ENCODE measurements at places on chromosomes 12 and 14. TPM values are rescaled to one million over a fixed set of nuclear protein-coding genes. Genes with fewer than 3 reads are reported as not detected.

- DNase-seq, result peak; percentile 16
Observed at GRCh38 chr12:113439606-113440030, 17.4 kb downstream of the SDSL start.

DNA sequence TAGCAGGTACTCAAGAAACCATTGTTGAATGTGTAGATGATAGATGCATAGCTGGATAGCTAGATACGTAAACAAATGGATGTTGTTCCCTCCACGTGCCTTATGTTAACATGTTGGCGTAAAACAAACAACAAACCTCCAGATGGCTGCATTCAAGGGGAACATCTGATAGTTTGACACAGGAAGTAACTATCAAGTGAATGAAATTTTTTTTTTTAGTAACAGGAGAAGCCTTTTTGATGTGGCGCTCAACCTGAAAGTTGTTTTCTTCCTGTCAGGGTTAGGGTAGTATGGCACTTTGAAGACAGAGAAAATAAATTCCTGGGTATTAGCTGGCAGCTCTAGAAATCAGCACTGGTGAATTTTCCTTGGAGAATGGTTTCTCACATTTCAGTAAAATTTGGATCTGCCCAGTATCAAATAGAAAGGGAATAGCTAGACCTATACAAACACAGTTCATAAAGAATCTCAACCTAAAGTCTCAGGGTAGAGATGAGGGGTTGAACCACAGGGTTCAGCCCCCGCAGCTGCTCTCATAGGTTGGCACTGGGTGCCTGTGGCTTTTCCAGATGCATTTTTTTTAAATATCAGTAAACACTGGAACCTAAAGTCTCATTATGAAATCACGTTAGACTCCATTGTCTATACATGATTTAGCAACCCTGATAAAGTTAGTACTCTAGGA lies 18.8 kb upstream of the RAP1B start:
- no peak for DNase-seq

DNA sequence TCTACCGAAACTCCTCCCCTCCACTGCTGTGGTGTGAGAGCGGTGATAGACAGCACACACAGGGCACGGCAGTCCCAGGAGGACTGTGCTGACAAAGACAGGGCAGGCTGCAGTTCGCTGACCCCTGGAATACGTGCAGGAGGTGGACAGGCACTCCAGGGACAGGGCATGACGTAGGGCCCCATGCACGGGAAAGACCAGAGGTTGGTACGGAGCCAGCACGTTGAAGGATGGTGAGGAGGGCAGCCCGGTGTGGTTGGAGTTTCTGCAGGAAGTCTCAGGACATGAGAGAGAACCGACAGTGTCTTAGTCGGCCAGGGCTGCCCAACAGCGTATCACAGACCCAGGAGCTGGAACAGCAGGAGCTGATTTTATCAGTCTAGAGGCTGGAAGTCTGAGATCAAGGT lies 254.2 kb upstream of the FKBP4 start:
- DNase-seq, result no peak

DNA sequence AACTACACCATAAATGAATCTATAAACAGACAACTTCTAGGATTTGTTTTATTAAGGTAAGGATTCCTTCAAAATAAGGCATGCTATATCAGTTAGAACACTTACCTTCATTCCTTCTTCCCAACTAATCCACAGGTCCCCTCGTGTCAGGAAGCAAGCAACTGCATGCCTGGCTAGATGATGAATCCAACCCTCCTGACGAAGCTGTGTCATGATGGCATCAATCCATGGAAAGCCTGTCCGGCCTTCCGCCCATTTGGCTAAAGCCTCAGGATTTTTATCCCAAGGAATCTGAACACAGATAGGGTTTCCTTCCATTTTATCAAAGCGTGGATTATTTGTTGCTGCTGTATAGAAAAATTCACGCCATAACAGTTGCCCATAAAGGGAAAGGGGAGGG lies 12.5 kb upstream of the MTERF2 start:
- no peak for DNase-seq

DNA sequence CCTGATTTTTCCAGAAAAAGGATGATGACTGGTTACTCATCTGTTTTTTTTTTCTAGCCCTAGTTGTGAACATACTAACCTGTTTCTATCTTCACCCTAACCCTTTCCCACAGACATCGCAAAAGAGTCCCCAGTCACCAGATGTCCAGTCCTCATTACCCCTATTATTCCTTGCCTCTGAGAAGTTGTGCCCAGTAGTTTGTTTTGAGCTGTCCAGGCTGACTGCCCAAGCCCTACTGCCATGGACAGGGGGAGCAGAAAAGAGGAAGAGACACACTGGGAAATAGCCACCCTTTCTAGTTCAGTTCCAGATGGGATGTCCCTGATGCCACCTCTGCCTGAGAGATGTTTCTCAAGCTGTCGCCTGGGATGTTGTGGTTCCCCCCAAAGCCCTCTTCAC lies 13.8 kb upstream of the CELA1 start:
- DNase-seq, result no peak

- no peak for DNase-seq
Observed at GRCh38 chr12:59594943-59595500, 807 bp upstream of the SLC16A7 start.

DNA sequence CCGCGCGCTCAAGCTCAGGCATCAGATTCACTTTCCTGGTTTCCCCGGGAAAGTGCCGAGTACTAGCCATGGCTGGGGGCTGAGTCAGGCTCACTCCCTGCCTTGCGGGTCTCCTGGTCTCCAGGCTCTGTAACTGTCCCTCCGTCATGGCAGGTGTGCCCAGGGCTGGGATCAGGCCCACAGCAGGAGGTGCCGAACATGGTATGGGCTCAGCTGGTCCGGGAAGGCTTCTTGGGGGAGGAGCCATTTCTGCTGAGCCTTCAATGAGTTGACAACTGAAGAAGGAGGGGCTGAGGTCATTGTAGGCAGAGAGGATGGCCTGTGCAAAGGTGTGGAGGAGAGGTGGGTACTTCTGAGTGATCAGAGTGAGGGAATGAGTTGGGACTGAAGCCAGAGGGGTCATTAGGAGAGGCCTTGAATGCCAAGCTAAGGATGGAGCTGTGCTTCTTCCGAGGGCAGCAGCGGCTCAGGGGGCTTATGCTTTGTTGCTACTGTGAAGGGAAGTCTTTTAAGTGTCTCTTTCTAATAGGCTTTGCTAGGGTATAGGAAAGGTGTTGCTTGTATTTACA lies 769 bp downstream of the EXOC3L4 start:
- DNase-seq, result no peak

- DNase-seq, result no peak
Observed at GRCh38 chr14:105330491-105330895, 15.9 kb downstream of the PACS2 start.

GRCh38 chr12:15701206-15701605 lies 88.0 kb downstream of the EPS8 start:
- no peak for DNase-seq

GRCh38 chr12:21324551-21324950 lies 10.2 kb downstream of the SLCO1A2 start:
- DNase-seq, result no peak

GRCh38 chr14:75983019-75983358 lies 1.2 kb upstream of the TGFB3 start:
- DNase-seq, result no peak

DNA sequence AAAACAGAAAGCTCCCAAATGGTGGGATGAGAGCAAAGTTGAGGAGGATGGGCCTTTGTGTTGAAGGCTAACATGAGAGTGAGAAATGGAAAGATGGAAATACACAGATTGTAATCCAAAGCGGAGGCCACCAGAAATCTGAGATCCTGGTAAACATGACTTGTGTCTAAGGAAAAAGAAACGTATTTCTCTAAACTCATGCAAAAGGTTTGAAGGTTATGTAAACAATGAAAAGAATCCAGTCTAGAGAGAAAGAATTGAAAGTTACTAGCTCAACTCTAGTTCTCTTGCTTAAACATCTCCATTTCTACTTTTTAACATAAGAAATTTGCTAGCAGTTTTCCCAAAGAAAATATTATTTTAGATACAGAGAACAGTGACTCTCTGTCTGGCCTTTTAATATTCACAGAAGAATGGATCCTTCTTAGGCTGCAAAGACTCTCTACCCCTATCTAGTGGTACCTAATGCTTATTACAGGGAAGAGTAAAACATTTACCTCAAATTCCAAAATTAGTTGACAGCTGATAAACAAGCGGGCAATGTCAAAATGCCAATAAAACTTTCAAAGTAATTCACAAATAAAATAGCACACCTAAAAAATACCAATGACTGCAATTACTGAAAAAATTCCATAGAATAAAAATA lies 75.8 kb upstream of the SOX5 start:
- DNase-seq, result no peak

- DNase-seq, result no peak
Observed at GRCh38 chr14:60097974-60098373, 6.3 kb downstream of the PCNX4 start.

GRCh38 chr14:104639885-104640548 lies 35.4 kb upstream of the TMEM179 start:
- peak; percentile 24 for DNase-seq

- no peak for DNase-seq
Observed at GRCh38 chr12:84767079-84767478, 145.5 kb downstream of the SLC6A15 start.

GRCh38 chr12:71439613-71440344 lies at the start of gene LGR5:
LGR5 (plus strand) TSS chr12:71439798; CDS start chr12:71440081, 283 bp downstream.
- peak; percentile 31 for DNase-seq

DNA sequence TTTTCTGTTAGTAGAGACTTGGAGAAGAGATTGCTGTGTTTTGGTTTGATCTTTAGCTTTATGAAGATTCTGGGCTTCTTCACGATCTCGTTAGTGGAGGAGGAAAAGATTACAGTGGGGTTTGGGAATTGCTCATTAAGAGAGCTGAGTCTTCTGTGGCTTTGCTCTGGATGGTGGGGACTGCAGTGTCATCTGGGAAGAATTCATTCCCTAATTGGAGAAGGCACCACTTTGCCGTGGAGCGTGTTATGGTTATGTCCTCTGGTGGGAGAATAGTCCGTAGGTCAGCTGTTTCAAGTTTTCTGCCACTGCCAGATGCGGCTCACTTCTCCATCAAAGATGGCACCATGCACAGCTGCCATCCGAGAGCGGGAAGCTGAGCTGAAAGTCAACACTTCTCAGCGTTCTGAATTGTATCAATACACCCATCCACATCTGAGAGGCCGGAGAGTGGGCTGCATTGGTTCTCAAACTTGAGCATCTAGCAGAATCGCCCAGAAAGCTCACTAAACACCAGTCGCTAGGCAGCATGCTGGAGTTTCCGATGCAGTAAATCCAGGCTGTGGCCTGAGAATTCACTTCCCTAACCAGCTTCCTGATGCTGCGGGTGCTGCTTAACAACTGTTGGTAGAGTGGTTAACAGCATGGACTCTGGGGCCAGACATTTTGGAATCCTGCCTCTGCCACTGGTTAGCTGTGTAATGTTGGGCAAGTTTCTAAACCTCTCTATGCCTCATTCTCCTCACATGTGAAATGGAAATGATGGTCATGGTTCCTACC lies 117.8 kb downstream of the PLXNC1 start:
- DNase-seq, result no peak

DNA sequence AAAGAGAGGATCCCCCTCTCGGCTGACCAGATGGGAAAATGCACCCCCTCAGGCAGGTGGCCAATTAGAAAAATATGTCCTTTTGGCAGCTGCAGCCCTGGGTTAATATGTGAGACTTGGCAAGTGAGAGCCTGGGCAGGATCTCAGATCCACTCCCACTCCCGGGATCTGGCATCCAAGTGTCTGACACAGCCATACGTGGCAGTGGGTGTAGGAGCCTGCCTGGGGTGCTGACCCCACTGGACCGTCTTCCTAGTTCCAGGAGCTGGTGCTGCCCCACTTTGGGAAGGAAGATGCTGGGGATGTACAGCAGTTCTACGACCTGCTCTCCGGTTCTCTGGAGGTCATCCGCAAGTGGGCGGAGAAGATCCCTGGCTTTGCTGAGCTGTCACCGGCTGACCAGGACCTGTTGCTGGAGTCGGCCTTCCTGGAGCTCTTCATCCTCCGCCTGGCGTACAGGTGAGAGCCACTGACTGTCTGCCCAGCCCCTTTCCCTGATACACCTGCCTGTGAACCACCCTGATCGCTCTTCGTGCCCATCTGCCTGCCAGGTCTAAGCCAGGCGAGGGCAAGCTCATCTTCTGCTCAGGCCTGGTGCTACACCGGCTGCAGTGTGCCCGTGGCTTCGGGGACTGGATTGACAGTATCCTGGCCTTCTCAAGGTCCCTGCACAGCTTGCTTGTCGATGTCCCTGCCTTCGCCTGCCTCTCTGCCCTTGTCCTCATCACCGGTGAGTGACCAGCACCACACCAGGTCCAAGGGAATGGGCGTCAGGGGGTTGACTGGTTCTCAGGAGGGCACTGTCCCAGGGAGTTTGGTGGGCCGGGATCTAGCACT lies 5.8 kb downstream of the NR4A1 start:
- no peak for DNase-seq

GRCh38 chr14:76937181-76938091 lies 91.1 kb downstream of the IRF2BPL start:
- DNase-seq, result no peak

- DNase-seq, result no peak
Observed at GRCh38 chr14:32980902-32981501, 42.3 kb downstream of the NPAS3 start.

GRCh38 chr12:57461276-57461916 lies 1.8 kb downstream of the GLI1 start:
- no peak for DNase-seq

- no peak for DNase-seq
Observed at GRCh38 chr14:35158951-35159653, 36.8 kb downstream of the PRORP start.

- DNase-seq, result no peak
Observed at GRCh38 chr14:42174357-42174756, 567.7 kb downstream of the LRFN5 start.

DNA sequence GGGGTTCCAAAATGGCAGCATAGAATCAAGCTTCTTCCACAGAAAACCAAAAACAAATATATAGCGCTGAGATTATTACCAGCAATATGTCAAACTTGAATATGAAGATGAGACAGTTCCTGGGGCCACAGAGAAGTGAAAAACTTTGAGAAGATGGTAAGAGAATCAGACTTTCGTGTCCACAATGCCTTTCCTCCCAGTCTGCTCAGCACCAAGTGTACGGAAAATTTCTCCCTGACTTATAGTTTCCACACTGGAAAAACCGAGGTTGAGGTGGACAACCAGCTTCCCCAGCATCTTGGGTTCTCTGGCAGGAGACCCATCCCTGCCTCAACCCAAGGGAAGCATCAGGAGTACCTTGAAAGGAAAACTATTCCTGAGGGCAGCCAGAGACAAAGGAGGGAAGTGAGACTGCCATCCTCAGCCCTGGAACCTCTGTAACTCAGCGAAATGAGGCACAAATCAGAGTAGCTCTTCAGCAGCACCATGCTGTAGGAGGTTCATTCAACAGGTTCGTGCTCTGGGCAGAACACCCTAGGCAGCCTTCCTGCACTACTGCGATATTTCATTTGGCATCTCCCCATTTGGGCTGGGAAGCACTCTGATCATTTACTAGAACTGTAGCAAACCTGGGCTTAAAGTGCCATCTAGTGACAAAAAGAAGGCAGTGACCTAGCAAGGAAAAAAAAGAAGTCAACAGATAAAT lies 52.4 kb upstream of the CAPRIN2 start:
- no peak for DNase-seq

- DNase-seq, result no peak
Observed at GRCh38 chr12:125151284-125151683, 86.0 kb downstream of the AACS start.

The DDHD1 gene
- 8.7 TPM for total RNA-seq

The GYS2 gene
- total RNA-seq, result not detected

The RERGL gene
- not detected for total RNA-seq

The OR4K1 gene
- not detected for total RNA-seq

The KLRC1 gene
- total RNA-seq, result not detected

The LMNTD1 gene
- 1.9 TPM for total RNA-seq

The GPR162 gene
- total RNA-seq, result 0.16 TPM
